ENCODE measurements at places on chromosomes 2 and 18.

GRCh38 chr2:163593982-163594381, 141.8 kb downstream of the FIGN start:
- DNase-seq = no peak

GRCh38 chr2:139742216-139743172, 962.3 kb upstream of the NXPH2 start:
- DNase-seq = no peak

DNA sequence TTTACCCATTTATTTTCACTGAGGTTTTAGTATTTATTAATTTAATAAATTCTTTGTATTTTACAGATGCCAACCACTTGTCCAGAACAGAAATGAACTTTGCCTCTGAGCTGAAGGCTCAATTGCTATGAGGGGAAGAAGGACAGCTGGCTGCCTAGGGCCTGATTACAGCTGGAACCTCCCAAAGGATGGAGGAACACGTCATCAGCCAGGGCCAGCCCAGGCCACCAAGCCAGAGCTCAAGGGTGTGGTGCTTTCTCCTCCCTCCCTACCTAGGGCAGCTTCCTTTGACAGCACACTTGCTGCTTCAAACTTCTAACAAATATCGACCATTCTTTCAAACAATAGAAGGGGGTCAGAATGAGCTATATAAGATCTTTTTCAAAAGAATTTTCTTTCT, 19.7 kb upstream of the RIOK3 start:
- peak; percentile 35 for DNase-seq

DNA sequence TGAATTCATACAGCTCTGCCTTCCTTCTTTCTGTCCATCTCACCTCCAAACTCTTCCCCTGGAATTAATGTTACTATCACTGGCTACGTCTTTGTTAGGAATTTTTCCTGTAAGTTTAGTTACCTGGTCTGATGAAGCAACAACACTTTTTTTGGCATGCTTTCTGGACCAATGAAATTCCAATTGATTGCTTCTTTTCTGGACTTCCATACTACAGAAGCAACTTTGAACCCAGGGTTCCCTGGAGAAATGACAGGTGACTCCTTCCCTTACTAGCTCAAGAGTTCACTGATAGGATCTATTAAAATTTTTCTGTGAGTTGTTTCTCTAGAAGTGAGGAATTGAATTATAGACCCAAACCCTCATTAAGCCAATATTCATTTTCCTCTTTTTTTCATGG, 41.4 kb upstream of the STPG4 start:
- no peak for DNase-seq

GRCh38 chr18:67726882-67727281, 210.4 kb upstream of the DSEL start:
- no peak for DNase-seq
